Fibroblast of skin of right quadriceps (primary cell): ENCODE measurements at places on chromosomes 7 and 10.

GRCh38 chr7:130896051-130896881 is 162.3 kb upstream of the KLF14 start:
- no peak for DNase-seq

- DNase-seq: no peak
Observed at GRCh38 chr7:35787925-35788324, 12.9 kb upstream of the SEPTIN7 start.

DNA sequence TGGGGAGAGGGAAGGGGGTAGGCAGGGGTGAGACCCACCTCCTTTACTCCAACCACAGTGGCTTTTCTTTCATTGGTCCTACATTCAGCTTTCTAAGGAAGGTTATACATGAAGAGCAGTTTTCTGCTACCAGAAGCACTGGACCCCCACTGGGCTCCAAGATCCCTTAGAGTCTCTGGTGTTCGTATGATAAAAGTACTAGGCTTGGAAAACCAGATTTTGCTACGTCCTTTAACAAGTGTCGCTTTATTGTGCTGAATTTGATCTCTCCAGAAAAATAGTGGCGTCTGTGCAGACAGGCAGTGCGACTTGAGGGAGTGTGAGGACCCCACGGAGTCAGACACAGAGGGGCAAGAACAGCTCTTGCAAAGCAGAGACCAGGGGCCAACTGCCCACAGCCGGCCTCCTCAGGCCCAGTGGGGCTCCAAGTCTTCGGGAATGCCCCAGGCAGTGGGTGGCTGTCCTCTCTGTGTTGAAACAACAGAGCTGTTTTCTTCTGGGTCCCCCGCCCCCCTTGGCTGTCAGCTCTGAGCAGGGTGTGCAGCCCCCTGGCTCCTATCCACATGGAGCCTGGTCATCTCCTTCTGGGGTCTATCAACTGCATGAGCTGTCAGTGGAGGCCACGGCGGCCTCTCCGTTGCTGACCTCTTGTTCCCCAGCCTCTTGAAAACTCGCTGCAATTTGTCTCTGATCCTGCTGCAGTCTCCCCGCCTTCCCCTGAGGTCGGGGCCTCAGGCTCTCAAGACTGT is 333.2 kb downstream of the RPS24 start:
- DNase-seq: no peak

GRCh38 chr7:25851332-25852210 is 300.4 kb upstream of the NFE2L3 start:
- peak; percentile 84 for DNase-seq

GRCh38 chr10:71220689-71221540 is 8.5 kb downstream of the UNC5B start:
- DNase-seq: peak; percentile 55

GRCh38 chr10:31944071-31944433 is 15.4 kb upstream of the ARHGAP12 start:
- DNase-seq: no peak

DNA sequence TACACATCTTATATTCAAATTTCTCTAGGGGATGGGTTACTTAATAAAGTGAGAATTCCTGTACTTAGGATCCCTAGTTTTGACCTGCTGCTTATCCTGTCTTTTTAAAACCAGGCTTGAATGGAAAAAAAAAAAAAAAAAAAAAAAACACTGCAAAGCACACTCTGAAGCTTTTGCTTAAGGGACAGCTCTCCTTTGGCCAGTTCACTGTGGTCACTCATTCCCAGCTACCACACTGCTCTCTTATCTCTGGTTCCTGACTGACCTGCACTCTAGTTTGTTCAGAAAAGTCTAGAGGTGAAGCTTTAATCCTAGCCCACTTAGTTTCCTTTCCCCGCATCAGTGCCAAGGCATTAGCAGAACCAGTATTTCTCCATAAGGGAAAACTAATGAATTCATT is 82.4 kb downstream of the CADPS2 start:
- DNase-seq: no peak

GRCh38 chr10:2914741-2915140 is 152.6 kb upstream of the PFKP start:
- no peak for DNase-seq

GRCh38 chr7:144584726-144585125 is 181.2 kb upstream of the NOBOX start:
- DNase-seq: no peak

- DNase-seq: peak; percentile 33
Observed at GRCh38 chr10:50373821-50374501, 122.6 kb upstream of the ASAH2 start.

DNA sequence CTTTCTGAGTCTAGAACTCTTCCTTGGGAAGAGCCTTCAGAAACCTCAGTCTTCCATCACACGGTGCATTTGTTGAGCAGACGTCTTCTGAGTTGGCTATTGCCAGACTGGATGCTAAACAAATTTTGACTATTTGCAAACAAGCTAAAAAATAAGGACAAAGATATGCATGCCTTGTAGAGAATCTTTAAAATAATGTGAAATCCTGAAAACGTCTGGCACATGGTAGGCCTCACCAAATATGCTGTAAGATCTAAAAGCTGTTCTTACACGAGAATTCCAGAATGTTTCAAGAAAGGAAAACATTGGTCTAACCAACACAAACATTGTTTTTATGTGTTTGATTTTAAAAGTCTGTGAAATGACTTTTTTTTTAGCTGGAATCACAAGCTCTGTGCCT is 11.3 kb downstream of the ZNF467 start:
- no peak for DNase-seq

GRCh38 chr7:115516341-115516740 is 514.2 kb downstream of the TFEC start:
- DNase-seq: peak; percentile 56

GRCh38 chr10:44927352-44927751 is 16.2 kb downstream of the TMEM72 start:
- no peak for DNase-seq

GRCh38 chr7:14271441-14271840 is 282.0 kb upstream of the ETV1 start:
- DNase-seq: no peak

GRCh38 chr7:21104124-21104500 is 317.4 kb upstream of the SP8 start:
- no peak for DNase-seq

DNA sequence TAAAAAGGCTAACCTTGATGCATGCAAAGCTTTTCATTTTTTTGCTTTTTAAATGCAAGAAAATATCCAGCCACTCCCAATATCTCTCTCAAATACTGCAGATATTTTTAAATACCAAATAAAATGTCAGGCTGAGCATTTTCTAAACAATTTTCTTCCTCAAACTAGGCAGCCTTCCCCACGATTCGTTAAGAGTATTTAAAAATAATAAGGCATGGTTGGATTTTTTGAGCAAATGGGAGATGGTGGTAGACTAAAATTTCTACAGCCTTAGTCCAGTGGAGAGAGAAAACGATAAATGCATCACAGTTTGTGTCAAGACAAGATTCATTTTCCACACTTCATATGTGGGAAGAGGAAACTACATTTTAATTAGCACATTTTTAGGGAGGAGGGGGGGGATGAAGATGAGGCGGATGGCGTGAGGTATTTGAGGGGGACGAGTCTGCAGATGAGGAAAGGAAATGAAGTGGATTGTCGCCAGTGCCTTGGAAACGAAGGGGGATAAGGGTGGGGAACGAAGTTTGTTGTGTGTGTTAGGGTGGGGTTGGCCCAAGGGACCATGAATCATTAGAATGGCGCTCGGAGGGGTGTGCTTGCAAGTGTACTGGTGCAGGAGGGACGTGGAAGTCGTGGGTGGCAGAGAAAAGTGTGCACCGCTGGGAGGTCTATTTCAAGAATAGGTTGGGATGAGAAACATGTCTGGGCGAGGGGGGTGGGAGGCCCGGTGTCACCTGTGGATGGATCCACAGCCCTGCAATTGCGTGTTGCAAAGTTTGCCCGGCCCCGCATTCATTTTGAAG is 1.2 kb upstream of the ADD3 start:
- peak; percentile 87 for DNase-seq

DNA sequence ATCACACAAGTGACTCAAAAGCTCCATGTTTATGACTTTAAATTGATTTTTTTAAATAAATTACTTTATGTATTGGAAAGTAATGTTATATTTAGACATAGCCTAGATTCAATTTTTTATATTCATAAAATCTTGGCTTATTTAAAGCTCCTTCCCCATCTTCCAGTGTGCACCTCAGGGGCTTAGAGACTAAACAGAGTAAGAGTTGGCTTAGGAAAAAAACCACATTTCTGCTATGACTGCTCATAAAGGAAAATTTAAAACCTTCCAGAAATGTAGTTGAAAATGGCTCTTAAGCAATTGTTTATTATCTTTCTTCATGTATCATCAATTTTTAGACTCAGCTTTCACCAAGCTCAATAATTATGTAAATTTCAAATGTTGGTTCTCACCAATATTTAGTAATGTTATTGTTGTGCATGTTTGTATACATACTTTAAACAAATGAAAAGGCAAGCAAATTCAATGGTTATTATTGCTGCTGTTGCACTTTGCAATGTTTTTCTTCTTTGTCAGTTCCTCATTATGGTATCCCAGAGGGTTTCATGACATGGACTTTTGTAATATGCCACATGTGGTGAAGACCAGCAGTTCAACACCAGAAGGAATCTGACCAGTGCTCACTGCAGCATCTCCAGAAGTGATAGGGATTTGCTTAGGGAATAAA is 700.1 kb upstream of the ANKRD30A start:
- peak; percentile 41 for DNase-seq

DNA sequence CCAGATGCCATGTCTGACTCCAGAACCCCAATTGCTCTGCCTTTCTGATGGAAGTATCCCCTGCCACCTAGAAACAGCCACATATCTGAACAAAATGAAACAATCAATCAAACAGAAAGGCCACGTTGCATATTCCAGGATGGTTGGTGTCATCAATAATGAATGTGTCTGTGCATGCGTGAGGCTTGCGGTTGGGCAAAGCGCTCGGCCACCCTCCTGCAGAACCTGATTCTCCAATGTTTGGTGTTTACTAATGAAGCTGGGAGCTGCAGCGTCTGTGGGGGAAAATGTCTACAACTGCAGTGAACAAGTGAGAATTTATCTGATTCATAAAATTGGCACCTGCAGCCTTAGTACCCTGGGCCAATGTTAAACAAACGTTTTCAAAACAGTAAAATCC is 121.2 kb upstream of the ADARB2 start:
- DNase-seq: no peak

DNA sequence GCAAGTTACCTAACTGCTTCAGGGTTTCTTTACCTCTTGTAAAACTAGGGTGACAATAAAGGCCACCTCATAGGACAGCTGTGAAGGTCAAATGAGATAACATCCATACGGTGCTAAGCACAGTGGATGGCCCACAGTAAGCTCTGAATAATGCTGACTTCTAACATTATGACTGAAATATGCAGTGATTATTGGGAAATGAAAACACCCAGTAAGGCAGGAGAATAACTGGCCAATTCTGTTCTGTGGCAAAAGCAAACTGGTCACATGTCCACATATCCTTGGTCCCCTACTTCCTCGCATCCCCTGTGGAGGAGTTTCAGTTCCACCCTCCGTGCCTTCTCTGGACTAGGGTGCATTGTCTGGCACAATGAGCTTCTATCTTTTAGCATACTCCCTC is 1.4 kb downstream of the CUBN start:
- no peak for DNase-seq
